Peyer's patch (tissue), 4 donors: ENCODE measurements at places on chromosomes 4 and X.

DNA sequence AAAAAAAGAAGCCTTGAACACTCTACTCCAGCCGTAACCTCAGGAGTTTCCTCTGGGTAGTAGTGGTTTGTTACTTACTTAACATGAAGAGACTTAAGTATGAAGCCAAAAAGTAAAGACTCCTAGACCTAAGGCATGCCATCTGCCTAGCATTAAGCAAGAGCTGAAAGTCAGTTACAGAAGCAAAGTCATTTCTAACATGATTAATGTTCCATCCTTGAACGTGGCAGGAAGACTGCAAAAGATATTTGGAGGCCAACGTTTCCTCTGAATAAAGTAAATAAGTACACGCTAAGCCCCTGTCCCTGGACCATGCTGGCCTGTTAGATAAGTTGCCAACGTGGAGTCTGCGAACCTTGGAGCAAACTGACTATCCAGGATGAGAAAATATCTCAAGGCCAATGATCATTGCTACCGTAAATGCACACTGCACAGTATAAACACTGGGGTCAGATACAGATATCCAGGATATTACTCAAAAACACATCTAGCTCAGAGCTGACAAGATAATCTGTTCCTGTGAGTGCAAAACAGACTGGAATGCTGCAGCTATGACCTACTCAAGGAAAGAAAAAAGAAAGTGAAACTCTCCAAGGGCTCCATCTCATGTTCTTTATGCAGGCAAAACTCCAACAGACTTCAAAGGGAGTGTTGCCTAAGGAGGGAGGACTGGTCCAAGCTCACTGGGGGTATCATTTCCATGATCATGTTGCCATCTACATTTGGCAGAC is 255.8 kb downstream of the COL25A1 start:
- DNase-seq, result no peak

DNA sequence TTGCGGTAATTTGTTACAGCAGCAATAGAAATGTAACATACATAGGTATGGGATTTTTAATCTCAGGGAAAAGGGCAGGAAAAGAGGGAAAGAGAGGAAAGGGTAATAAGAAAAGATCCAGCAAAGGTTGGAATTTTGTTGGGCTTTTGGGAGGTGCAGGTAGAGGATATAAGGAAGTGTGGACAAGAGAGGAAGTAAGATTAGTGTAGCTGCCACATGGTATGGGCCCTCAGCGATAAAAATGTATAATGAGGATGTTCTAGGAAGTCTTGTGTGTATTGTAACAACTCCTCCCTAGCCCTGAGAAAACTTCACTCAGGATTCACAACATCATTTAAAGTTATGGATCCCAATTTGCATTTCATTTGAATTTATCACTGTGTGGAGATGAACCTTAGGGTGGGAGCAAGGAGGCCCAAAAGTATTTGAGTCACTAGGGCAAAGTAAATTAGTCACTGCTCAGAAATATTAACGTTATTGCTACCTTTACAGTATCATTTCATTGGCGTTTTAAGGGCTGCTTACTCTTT is 2.8 kb upstream of the IL21 start:
- no peak for DNase-seq

- DNase-seq, result no peak
These were observed 549.0 kb upstream of the GRID2 start for GRCh38 chr4:91754716-91755115.

GRCh38 chr4:1049591-1049905 is 38.1 kb downstream of the FGFRL1 start:
- peak; percentile 49 for DNase-seq

- no peak for DNase-seq
These were observed 344.0 kb upstream of the NWD2 start for GRCh38 chr4:36900446-36900987.

GRCh38 chr4:186104890-186105646 is 564 bp downstream of the FAM149A start:
- no peak for DNase-seq

GRCh38 chr4:150525321-150525868 is 56.6 kb upstream of the MAB21L2 start:
- no peak for DNase-seq

DNA sequence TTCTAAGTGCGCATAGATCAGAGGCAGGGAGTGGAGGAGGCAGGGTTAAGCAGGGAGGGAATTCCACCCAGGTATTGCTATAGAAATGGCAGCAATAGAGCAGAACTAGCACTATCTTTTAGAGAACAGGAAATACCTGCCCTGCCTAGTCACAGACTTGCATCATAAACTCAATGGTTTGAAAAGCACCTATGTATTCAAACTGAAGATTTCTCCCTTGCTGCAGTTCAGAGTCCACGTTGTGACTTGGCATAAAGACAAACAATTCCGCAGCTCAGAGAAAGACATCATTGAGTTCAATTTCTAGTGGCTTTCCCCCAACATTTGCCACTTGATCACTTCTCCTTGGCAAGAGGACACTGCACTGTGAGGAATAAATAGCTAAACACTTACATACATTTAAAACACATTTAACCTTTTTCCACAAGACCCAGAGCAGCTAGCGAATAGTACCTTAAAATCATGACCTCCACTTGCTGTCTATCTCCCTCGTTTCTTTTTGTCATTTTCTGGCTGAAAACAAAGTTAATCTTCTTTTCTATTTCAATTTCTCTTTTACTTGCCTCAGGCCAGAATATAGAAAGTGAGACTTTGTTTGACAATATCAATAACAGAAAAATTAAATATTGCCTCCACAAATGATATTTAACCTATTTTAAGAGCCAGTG is 42.4 kb downstream of the SLC7A11 start:
- peak; percentile 67 for DNase-seq

DNA sequence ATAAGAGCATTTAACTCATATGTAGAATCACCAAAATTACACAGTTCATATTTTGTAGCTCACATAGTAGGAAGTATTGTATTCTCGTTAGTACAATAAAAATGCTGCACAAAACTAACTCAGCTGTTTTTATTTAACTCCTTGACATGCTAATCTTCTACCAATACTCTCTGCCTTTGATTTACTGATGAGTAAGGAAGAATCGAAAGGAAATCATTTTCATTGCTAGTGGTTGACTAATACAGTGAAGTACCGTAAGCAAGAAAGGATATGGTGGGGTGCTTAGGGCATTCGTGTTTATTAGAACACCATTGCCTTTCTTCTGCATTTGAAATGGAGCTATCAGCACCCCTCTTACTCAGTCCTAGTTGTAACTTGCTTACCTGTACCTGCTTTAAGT is 1239.1 kb upstream of the TENM3 start:
- DNase-seq, result no peak

GRCh38 chr4:5051278-5052203 is at the start of gene STK32B:
STK32B (plus strand) TSS chr4:5051480.
- DNase-seq, result no peak

DNA sequence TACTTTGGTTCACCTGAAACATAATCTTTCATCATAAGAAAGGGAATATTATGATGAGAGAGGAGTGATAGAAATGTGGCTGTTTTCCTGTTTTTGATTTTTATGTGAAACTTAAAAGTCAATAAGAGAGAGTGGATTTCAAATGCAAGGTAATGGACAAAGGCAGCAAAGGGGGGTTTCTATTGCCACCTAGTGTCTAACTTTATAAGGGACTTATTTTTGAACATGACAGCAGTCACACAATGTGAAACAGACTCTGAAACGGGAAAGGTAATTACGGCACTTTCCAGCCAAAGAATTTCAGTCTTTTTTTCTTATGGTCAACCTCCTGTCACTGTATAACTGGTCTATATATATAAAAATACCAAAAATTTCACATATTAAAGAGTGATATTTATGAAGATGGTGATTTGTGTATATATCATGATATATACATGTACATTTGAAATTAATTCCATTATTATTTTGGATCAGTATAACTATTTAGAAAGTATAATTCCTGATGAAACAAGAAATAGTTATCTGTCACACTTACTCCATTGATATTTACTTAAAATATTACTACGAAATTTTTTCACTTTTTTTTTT is 127.1 kb downstream of the FBXO8 start:
- no peak for DNase-seq

- no peak for DNase-seq
These were observed 50.9 kb downstream of the UCHL1 start for GRCh38 chr4:41307638-41308037.

DNA sequence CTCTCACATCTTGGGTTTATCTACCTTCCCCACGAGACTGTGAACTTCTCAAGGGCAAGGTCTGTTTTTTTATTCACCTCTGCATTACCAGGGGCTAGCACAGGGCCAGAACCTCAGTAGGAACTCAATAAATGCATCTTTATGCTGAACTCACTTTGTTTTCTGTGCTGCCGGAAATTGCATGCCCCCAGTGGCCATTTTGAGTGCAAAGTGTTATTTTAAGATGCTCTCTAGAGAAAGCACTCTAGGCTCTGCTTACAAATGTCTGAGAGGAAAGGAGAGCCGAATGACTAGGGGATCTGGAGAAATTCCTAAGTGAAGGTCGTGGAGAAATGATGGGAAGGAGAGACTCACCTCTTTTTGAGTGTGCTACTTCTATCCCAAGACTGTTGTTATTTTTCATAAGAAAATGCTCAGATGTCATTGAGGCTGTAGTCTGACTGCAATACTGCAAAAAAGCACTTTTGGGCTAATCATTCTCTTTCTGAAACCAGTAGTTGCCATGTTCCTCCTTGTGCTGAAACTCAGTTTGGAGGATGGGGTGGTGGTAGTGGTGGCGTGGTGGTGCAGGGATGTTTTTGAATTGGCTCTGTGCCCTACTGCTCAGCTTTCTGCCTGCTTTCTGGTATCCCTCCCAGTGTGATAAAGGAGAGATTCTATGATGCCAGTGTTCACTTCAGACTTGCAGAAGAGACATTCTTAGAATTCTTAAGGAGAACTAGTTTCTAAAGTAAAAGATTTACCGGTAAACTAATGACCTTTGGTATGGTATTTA is 41.3 kb downstream of the DOCK11 start:
- DNase-seq, result peak; percentile 51

DNA sequence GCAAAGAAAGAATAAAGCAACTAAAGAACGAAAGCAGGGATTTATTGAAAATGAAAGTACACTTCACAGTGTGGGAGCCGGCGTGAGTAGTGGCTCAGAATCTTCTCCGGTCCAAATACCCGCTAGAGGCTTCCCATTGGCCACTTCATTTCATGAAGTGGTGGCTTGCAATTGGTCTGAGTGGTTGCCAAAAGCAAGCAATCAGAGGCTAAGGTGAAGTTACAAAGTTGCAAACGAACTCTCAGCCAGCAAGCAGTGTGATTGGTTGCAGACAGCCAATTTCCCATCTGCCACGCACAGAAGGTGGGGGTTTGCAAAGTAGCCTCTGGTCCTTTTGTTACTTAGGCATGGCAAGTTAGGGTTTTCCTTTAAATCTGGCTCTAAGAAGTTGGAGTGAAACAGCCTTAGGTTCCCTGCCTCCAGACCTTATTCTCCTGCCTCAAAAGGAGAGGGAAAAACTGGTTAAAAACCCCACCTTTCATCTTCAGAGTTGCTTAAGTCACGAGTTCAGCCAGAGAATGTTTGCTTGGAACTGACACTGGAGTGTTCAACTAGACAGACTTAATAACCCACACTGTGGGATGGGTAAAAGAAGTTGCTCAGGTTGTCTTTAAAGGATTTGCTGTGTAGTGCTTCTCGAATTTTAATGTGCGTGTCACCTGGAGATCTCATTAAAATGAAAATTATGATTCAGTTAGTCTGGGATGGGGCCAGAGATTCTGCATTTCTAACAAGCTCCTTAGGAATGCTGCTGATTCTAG is 6.9 kb upstream of the CLOCK start:
- DNase-seq, result peak; percentile 66

GRCh38 chr4:38935391-38936073 is 67.9 kb downstream of the FAM114A1 start:
- no peak for DNase-seq

DNA sequence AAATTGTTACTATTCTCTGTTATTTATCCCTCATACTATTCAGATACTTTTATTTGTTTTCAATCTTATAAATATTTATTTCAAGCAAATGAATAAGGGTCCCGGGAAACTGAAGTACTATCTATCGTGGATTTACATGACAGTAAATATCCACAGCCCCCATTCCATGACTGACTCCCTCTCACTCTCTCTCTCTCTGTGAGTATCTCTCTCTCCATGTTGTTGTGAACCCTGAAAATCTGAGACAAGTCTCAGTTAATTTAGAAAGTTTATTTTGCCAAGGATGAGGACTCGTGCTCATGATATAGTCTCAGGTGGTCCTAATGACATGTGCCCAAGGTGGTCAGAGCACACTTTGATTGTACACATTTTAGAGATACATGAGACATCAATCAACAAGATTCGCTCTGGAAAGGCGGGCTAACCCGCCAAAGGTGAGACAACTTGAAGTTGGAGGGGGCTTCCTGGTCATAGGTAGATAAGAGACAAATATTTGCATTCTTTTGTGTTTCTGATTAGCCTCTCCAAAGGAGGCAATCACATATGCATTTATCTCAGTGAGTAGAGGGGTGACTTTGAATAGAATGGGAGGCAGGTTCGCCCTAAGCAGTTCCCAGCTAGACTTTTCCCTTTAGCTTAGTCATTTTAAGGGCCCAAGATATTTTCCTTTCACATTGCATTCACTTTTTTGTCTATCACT is 986.4 kb downstream of the NLGN4X start:
- no peak for DNase-seq

DNA sequence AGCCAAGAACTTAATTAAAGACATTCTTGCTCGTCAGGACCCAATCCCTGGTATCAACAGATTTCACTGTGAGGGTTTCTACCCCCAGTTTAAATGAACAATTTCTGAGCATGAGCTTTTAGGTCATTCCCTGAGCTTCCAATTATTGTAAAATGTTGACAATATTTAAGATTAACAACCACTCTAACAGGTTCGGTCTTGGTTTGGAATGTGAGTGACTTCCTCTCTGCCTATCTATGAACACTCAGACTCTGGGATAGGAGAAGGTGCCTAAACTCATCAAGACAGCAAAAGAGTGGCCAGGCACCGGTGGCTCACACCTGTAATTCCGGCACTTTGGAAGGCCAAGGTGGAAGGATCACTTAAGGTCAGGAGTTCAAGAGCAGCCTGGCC is 82.9 kb upstream of the TMEM150C start:
- DNase-seq, result no peak

DNA sequence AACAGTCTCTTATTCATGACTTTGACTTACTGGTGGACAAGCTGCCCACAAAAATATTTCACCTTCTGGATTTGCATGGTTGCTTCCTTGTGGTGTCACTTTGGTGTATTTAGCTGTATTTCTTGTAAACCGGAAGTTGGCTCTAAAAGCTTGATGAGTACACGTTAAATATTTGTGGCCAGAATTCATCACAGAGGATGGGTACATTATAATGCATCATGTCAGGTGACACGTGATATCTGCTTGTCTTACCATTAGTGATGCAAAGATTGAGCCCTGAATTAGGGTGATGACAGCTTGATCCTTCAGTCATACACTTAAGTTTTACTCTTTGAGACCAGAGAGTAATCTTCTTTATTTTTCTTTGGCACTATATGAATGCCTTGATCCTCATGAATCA is 188.3 kb upstream of the RPS6KA3 start:
- DNase-seq, result no peak

DNA sequence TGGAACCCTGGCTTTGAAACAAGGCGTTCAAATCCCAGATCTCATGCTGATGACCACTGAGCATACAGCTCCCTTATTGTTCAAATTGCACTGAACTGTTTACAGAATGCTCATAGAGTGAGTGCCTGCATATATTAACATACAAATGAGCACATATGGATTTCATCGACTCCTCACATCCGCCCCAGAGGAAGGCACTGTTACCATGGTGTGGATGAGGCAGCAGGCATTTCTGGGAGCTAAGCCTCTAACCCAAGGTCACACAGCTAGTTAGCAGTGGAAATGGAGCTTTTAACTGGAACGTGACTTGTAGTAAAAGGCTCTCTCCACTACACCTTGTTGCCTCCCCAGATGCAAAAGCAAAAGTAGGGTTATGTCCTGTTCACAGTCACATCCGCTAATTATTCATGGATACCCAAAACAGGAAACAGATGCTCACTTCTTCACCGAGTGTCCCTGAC is 289.7 kb downstream of the STK32B start:
- no peak for DNase-seq
